IPS DF 6.9 (cell line): ENCODE measurements at places on chromosomes 6 and 20.

DNA sequence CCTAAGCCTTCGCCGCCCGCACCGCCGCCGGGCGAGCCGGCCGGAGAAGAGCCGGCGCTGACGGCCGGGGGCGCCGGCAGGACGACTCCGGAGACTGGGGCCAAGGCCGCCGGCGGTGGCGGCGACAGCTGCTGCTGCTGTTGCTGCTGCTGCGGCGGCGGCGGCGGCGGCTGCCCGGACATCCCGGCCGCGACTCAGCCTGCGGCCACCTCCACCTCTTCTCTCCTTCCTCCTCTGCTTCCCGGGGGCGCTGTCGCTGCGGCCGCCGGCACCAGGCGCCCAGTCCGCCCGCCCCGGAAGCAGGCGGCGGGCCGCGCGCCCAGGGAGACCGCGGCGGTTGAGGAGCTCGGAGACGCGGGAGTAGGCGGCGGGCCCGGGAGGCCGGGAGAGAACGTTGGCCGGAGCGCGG lies 307 bp downstream of the RANBP9 start:
- peak overlapping the region; percentile 99 for H3K4me3 ChIP-seq
- H3K27me3 ChIP-seq = no peaks in the 10 kb centered on the region
- peaks cover 2% of the 10 kb centered on the region; the same call in 1 of the 2 replicates for H3K36me3 ChIP-seq

DNA sequence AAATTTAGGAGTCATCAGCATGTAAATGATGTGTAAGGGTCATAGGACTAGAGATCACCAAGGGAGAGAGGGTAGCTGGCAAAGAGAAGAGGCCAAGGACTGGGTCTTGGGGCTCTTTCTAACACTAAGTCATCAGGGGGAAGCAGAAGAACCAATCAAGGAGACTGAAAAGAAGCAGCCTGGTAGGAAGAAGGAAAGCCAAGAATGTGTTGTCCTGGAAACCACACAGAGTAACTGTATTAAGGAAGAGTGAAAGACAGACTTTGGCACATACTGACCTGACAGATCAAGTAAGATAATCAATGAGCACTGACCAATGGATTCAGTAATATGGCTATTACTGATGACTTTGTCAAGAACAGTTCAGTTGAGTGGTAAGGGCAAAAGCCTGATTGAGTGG lies 42.3 kb upstream of the LAMA4 start:
- no peak overlapping the region for H3K27ac ChIP-seq
- H3K4me3 ChIP-seq = no peak overlapping the region
- H3K36me3 ChIP-seq = no peaks in the 10 kb centered on the region
- no peaks in the 10 kb centered on the region for H3K4me1 ChIP-seq
- H3K27me3 ChIP-seq = no peaks in the 10 kb centered on the region

- no peaks in the 10 kb centered on the region for H3K36me3 ChIP-seq
- no peak overlapping the region for H3K4me3 ChIP-seq
- no peaks in the 10 kb centered on the region for H3K27me3 ChIP-seq
Measured at GRCh38 chr6:170460641-170461040, 92.5 kb downstream of the PSMB1 start.

- H3K4me3 ChIP-seq = no peak within 1 kb of the TSS
- no peak within 1 kb of the TSS for H3K27ac ChIP-seq
- no peaks in the 10 kb centered on the region for H3K36me3 ChIP-seq
Measured at GRCh38 chr6:37005061-37005810, at the start of gene FGD2. Gene FGD2, plus strand, starts transcription at chr6:37005655. Its CDS starts 163 bp downstream, at chr6:37005818.

DNA sequence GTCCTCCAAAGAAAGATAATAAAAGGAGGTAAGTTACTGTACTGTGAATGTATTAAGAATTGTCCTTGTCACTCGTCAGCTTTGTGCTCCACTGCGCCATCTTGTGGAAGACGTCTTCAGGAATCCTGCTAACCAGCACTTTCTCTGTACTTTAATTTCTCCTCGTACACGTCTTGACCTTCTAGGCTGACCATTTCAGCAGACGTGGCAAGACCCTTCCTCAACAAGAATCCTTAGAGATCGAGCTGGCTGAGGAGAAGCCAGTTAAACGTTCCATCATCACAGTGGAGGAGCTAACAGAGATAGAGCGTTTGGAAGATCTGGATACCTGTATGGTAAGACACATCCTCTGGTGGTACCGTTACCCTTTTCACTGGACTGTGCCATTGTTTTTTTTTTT lies 95.5 kb upstream of the SCGN start:
- no peaks in the 10 kb centered on the region for H3K36me3 ChIP-seq
- no peaks in the 10 kb centered on the region for H3K27me3 ChIP-seq
- no peaks in the 10 kb centered on the region for H3K4me1 ChIP-seq
- no peak overlapping the region for H3K27ac ChIP-seq
- no peak overlapping the region for H3K4me3 ChIP-seq

DNA sequence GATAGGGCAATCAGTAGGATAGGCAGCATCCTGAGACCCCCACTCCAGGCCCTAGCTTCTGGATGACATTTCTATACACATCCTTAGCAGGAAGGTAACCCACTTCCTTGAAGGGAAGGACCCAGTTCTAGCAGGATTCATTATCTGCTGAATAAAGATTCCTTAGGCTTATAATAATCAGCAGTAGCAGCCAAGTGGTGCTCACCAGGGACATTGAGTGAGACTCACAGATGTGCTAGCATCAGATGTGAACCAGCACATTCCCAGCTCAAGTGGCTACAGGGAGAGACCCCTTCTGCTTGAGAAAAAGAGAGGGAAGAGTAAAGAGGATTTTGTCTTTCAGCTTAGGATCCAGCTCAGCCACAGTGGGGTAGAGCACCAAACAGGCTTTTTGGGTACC lies 244.8 kb upstream of the UFL1 start:
- H3K27me3 ChIP-seq = no peaks in the 10 kb centered on the region
- H3K4me1 ChIP-seq = no peaks in the 10 kb centered on the region
- no peak overlapping the region for H3K27ac ChIP-seq
- no peak for DNase-seq
- no peak overlapping the region for H3K4me3 ChIP-seq
- H3K36me3 ChIP-seq = no peaks in the 10 kb centered on the region
